ENCODE measurements at places on chromosomes 5 and 9. TPM values are rescaled to one million over a fixed set of nuclear protein-coding genes. Genes with fewer than 3 reads are reported as not detected.

Gene PCDHGB5
- total RNA-seq: 18.6 TPM

DNA sequence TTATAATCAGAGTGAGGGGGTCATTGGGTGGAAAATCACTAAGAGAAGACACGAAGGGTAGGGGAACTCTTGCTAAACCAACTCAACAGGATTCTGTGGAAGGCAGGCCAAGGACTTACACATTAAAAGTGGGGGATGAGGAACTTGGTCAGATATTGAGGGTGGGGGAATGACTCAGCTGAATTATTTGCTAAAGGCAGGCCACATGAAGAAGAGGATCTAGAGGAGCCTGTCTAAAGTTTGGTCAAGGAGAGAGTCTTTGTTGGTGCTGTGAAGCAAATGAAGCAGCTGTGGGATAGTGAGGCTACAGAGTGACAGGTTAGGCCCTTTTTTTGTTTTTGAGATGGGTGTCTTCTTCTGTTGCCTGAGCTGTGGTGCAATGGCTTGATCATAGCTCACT is 63.9 kb upstream of the SPRY4 start:
- DNase-seq: no peak

Gene HNRNPAB
- 57.6 TPM for total RNA-seq

DNA sequence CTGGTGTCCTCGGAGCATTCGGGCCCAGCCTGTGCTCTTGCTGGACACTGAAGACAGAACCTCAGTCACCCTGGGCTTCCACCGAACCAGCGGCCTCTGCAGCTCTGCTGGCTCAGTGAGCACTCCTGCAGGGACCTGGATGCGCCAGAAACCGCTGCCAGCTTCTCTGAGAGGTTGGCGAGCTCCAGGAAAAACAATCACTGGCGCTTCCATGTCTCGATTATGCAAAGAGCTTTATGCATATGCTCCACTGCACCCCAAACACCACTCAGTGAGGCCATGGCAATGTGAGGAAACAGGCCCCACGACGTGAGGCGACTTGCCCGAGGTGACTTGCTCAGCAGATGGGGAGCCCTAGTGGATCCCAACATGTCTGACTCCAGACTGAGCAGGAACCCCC is 11.0 kb downstream of the PRDM12 start:
- DNase-seq: no peak

Gene SLC6A18
- not detected for total RNA-seq

GRCh38 chr9:93500571-93501298 is 47.4 kb upstream of the FAM120AOS start:
- no peak for DNase-seq

Gene PCAT7
- 0.36 TPM for total RNA-seq

Gene FBN2
- 0.59 TPM for total RNA-seq

GRCh38 chr9:81755721-81756120 is 66.4 kb upstream of the TLE1 start:
- no peak for DNase-seq

Gene ANKRD31
- not detected for total RNA-seq

GRCh38 chr9:123382653-123383511 is 26.9 kb downstream of the CRB2 start:
- DNase-seq: no peak

- DNase-seq: no peak
Measured at GRCh38 chr5:38445374-38446028, 110.9 kb downstream of the LIFR start.

DNA sequence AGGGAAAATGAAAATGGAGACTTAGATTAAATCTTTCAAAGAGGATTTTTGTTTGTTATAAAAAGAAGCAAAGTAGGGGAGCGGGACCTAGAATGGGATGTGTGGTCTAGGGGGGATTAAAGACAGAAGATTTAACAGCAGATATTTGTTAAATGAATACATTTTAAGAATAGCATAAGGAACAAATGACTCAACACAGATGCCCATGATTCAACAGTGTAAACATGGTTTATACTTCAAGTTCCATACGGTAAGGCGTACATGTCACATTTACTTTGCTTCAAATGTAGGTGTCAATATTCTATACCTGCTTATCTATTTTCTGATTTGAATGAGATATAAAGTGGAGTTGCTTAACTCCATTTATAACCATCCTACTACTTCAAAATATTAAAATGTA is 1.5 kb downstream of the TICAM2 start:
- DNase-seq: no peak

DNA sequence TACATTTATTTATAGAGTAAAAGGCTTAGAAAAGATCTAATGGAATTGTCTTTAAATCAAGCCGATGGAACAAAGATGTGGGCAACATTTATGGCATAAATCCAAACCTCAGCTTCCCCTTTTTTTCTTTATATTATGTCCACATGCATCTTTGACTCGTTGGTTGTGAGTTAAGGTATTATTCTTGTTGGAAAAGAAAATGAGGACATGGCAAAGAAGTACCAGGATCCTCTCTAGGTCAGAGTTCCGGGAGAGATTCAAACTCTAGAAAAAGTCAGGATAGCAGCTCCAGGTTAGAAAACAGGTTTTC is 508 bp upstream of the NME5 start:
- no peak for DNase-seq

Gene ZDHHC11B
- total RNA-seq: not detected

DNA sequence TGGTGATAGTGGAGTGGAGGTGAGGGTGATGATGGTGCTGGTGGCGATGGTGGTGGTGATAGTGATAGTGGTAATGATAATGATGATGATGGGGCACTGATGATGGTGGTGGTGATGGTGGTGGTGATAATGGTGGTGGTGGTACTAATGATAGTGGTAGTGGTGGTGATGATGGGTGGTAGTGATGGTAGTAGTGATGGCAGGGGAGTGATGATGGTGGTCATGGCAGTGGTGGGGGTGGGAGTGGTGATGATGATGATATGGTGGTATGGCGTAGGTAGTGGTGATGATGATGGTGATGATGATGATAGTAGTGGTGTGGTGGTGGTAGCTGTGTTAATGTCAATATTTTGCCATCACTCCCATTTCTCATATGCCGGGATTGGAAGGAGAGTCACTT is 44.5 kb upstream of the ORM1 start:
- DNase-seq: no peak

GRCh38 chr5:96716007-96716406 is 53.8 kb downstream of the CAST start:
- DNase-seq: no peak

GRCh38 chr5:108295578-108296368 is 86.1 kb downstream of the FBXL17 start:
- peak; percentile 2 for DNase-seq

Gene SPATA31A3
- not detected for total RNA-seq

GRCh38 chr5:157204765-157205164 is 24.1 kb downstream of the ITK start:
- no peak for DNase-seq

DNA sequence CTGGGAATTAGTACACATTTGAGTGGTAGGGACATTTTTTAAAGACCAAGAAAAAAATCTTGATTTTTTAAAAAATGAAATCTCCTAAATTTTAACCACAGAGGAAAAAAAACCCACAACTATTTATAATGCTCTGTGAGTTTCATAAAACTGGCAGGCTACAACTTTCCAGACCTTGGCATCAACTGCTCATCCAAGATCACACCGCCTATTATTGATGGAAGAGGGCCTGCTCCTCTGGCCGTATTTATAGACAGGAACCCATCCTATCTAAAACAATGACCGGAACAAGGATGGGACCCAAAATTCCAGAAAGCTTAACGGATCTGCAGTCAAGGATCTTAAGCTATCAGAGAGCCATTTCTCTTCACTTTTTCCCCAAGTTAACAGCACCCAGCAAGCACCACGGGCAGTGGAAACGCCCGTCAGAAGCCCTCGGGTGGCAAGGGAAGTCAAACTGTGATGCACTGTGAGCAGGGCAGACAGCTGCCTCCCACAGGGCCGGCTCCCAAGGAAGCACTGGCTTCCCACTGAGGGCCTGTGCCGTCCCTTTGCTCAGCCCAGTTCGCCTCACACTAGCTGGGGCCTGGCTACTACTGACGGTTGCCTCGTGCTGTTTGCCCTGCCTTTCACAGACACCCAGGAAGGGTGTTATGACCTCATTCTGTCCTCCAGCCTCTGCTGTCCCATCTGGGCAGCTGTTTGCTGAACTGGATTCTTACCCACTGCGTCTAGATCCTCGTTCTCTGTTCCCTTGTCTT is 62.8 kb downstream of the CDC14B start:
- peak; percentile 75 for DNase-seq

GRCh38 chr5:75566710-75567309 is 44.4 kb upstream of the ANKDD1B start:
- peak; percentile 88 for DNase-seq

GRCh38 chr9:31983895-31984294 is 400.5 kb upstream of the ACO1 start:
- no peak for DNase-seq

- DNase-seq: no peak
Measured at GRCh38 chr5:172855597-172856292, 21.7 kb downstream of the ERGIC1 start.

GRCh38 chr9:1771094-1771789 is 243.9 kb upstream of the SMARCA2 start:
- no peak for DNase-seq

DNA sequence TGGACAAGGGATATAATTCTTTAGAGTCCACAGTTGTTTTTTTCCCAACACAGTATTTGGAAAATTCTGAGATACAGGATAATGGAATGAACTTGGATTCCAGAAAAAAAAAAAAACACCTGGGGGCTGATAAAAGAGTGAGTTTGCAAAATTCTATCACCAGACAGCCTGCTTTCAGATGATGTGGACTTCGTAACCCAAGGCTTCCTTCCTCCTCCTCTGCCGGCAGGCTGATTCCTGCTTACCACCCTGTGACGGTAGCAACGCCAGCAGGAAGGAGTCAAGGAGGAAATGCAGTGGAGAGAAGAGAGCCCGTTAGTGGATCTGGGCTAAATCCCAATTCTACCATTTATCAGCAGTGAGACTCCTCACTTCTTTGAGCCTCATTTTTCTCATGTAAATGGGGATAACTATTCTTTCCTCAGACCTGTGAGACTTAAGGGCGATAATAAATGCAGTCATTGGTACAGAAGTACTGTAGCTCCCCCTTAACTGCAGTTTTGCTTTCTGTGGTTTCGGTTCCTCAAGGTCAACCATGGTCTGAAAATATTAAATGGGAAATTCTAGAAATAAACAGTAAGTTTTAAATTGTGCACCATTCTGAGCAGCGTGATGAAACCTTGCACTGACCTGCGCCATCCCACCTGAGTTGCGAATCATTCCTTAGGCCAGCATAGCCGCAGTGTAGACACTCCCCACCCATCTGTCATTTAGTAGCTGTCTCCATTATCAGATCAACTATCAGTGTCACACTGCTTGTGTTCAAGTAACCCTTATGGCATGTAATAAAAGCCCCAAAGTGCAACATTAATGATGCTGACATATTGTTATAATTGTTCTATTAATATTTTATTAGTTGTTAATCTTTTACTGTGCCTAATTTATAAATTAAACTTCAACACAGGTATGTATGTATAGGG is 71.4 kb downstream of the DCP2 start:
- DNase-seq: no peak

DNA sequence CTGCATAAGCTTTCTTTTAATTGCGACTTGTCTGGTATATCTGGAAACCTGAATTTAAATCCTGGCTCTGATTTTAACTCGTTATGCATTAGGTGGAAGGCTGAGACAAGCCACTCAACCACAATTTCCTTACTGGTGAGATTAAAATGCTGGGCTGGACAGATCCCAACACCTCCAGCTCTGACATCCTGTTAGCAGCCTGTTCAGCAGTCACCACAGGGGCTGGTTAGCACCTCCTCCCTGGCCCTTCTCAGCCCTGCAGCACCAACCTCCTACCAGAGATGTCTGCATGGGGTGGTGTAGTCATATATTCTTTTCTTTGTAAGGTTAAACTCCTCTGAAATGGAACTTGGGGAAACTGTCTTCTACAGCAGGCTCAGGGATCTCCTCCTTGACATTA is 156.5 kb upstream of the NFIL3 start:
- DNase-seq: peak; percentile 57

DNA sequence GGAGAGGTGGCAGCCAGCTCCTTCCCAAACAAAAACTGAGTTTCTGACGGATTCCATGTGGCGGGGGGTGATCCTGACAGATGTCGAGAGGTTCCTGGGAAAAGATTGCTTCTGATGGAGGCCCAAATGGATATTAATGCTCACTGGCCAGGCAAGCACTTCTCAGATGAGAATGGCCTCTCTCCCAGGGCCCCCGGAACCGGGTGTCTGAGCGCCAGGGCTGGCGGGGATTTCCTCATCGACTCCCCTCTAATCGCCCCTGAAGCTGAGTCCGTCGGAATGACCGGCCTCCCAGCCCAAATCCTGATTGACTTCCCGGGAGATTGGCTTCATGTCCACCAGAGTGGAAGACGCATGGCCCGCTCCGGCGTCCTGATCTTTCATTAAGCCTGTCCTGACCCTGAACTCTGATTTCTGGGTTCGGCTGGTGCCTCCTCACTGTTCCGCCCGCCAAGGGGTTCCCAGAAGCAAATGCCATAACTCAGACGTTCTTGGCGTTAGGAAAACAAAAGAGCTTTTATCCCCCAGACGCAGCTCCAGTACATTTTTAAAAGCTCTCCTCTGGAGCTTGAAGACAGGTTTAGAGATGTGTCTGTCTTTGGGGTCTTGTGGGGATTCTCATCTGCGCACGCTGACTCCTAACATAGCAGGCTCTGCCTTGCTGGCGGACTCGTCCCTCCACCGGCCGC is 17.6 kb downstream of the FIBCD1 start:
- DNase-seq: no peak

DNA sequence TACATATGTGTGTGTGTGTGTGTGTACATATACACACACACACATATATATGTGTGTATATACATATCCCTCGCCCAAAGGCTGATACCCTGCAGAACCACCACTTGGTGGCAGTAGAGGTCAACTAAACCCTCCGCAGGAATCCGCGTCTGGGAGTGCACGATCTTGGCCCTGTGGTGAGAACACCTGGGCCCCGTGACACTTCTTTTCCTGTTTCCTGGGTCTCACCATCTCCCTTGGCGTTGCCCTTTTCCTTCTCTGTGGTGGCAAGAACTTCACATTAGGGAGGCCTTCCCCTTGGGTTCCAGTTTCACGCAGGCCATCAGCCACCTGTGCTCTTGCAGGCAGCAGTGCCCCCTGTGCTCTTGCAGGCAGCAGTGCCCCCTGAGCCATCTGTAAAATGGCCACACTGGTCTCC is 8.2 kb downstream of the IL9 start:
- peak; percentile 55 for DNase-seq

GRCh38 chr5:6902597-6902996 is 189.4 kb downstream of the TENT4A start:
- DNase-seq: no peak

GRCh38 chr5:119275146-119275545 is 80.7 kb upstream of the TNFAIP8 start:
- DNase-seq: peak; percentile 40

GRCh38 chr5:112142769-112143270 is 276.3 kb downstream of the EPB41L4A start:
- DNase-seq: peak; percentile 81

- no peak for DNase-seq
Measured at GRCh38 chr9:18074041-18074440, 399.9 kb upstream of the ADAMTSL1 start.

Gene TAF11L10
- not detected for total RNA-seq

GRCh38 chr9:125888211-125888610 is 141.0 kb downstream of the PBX3 start:
- DNase-seq: peak; percentile 11

GRCh38 chr9:114092336-114092735 is 6.8 kb downstream of the KIF12 start:
- DNase-seq: no peak

Gene HAND1
- total RNA-seq: not detected

Gene CMBL
- total RNA-seq: 4.1 TPM

Gene LRRC19
- not detected for total RNA-seq

Gene RIC1
- 20.6 TPM for total RNA-seq

- no peak for DNase-seq
Measured at GRCh38 chr5:18487928-18488480, 853.7 kb downstream of the TAF11L14 start.

Gene MAST4
- total RNA-seq: 2.8 TPM
